ENCODE measurements at places on chromosomes 13 and 19.

GRCh38 chr13:58087566-58087965 is 456.0 kb downstream of the PCDH17 start:
- no peak for DNase-seq

DNA sequence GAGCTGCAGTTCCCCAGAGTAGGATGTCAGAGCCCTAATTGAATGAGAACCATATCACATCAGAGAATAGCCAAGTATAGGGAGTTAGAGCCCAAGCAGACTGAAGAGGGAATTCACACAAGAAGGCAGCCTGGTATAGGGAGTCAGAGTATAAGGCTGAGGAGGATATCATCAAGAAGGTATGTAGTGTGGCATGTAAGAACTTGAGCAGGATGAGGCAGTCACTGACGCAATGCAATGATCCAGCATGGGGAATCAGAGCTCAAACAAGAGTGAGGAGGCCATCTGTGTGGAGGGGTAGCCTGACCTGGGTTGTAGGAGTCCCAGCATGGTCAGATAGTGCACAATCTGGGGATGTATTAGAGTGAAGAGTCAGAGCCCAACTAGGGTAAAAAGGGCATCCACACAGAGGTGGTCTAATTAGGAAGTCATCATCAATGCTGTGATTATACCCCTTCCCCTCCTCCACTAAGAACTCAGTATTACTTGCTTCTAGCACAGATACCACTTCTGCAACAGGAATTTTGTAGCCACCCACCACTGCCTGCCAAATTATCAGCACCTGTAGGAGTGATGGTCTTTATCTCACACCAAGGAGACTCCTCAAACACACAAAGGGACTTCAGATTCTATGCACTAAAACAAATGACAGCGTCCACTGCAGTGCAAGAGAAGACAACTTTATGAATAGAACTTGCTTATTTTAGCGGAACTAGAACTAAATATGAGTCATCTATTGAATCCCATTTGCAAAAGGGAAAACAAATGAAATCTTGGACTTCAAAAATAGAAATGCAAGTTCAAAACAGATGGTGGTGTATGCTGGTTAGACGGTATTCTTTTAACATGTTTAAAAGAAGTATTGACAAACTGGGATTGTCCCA is 107.2 kb downstream of the FNDC3A start:
- no peak for DNase-seq

DNA sequence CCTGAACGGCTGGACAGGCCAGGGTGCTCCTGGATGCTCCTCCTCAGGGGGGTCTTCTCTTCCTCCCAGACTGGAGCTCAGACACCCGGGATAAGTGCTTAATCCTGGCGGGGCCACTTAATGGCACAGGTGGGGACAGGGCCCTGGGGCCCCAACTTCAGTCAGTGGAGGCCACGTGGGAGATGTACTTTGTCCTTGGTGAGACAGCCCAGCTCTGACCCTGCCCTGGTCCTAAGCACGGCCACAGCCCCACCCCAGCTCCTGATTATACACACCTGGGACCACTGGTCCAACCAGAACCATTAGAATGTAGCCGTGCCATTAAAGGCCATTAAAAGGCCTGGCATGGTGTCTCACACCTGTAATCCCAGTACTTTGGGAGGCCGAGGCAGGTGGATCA is 7.8 kb downstream of the PPP1R14A start:
- no peak for DNase-seq

DNA sequence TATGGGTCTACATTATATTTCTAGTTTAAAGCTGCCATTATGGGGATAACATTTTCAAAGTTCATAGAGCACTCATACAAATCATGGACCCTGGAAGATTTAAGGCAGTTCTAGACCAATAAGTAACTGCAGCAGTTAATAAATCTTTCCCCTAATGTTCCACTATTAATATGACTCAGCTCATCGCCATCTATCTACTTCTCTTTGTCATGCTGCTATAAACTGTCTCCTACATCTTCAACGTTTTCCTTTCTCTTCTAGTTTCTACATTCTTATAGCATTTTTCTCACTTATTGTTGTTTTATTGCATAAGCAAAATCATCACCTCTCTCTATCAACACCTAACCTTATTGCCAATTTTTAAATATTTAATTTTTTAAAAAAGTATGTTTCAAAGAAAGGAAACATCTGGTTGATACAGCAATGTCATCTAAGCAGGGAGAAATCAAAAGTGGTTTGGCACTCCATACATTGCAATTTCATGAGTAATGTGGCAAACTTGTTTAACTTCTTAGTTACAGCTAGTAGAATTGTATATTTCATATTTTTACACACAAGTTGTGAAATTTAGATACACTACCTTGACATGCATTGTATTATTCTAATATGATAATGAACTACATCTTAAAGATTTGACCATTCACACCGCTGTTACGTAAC is 1500.4 kb upstream of the MIR17HG start:
- DNase-seq, result no peak

- DNase-seq, result no peak
These were observed 23.5 kb downstream of the FLT1 start for GRCh38 chr13:28471421-28471820.

DNA sequence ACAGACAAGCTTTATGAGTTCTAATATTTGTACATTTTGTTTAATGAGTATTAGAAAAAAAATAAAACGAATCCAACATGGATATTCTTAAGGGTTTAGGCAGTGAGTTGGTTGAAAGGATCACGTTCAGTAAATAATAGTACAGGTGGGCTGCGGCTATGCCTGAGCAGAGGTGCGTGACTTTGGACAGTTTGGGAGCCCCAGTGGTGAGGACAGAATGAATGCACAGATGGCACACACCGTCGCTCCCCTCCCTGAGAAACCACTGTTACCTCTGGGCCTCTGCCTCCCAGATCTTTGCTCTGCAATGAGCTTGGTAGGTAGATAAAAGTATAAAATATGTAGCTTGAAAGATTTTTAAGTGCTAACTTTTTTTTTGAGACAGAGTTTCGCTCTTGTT is 153.3 kb downstream of the SIPA1L3 start:
- no peak for DNase-seq

DNA sequence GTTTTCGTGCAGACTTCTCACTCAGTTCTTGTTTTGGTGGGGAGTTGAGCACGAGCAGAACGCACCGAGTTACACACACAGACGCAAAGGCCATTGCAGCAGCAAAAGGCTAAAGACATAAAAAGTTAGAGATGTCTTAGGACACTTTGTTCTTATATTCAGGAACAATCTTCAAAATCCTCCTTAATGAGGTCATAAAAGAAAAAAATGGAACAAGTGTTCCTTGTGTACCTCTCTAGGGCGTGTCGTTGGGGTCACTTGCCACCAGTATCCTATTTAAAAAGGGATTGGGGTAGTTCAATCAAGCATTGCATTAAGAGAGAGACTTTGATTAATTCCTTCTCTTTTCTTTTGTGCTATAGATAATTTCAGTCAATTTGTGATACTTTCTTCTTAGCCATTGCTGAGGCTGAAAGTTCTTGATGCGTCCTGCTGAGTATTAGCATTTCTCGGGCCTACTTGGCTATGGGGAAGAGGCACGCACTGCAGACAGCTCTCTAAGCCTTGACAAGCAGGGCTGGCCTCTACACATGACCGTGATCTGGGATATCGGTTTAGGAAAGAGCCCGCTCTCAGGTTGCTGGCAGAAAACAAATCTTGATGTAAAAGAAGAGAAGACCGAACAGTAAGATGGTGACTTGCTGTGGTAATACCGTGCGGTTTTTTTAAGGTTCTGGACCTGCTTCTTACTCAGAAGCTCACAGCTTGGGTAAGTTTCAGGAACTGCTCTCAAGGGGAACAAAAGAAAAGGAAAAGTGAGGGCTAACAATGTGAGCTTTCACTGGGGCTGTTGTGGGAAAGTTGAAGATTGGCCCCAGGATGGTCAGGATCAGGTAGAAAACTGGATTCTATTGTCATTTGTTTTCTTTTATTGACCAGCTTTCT is 223.6 kb downstream of the TM9SF2 start:
- DNase-seq, result no peak

DNA sequence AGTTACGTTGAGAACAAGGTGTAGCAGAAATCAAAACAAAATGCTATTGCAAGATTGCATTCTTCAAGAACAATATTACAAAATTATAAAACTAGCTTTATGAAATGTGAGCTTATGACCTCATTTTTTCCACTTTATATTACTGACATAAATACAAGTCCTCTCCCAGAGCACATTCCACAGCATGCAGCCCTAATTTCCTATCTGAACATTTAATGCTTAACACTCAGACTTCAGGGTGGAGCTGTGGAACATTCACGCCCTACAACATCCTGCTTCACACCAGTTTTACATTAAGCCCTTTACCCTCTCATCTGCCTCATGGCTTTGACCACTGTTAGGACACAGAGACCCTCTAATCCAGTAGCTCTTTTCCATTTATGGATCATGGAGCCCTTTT is 65.5 kb downstream of the EPSTI1 start:
- no peak for DNase-seq

DNA sequence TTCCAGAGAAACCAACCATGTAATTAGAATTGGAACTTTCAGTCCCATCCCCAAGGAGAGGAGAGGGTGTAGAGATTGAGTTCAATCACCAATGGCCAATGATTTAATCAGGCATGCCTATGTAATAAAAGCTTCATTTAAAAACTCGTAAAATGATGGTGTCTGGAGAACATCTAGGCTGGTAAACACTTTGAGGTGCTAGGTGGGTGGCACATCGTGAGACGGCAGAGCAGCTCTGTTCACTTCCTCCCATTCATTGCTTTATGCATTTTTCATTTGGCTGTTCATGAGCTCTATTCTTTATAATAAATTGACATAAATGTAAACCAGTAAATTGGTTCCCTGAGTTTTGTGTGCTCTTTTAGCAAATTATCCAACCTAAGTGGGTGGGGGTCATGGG is 90.1 kb downstream of the ELF1 start:
- no peak for DNase-seq

GRCh38 chr13:99585609-99586008 is 84.3 kb downstream of the TM9SF2 start:
- no peak for DNase-seq

- no peak for DNase-seq
These were observed 469.4 kb downstream of the FOXO1 start for GRCh38 chr13:40197049-40197448.

DNA sequence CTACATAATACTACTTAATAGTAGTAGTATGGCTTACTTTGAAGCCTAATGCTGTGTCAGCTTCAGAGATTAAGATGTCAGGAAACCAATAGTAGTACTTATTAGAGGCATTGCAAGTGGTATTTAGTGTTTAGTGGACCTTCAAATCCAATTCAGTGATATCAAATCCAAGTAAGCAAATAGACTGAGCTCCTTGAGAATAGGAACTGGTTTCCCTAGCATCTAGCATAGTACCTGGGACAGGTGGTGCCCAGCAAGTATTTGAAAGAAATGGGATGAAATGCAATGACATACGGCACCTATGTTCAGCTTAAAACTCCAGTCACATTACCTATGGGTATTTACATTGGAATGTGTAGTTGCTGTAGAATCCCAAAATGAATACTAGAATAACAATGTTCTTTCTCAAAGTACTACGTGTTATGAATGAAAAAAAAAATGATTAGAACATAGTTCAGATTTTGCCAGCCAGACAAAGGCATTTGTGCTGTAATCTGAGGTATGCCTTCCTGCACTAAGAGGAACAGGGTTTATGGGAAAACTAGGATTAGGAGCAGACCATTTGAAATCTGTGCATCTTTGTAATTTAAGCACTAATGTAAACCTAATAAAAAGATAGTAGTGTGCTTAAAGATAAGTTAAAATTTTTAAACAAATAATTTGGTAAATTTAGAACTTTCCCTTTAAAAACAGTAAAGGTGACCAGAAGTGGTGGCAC is 17.1 kb downstream of the LSM14A start:
- no peak for DNase-seq

GRCh38 chr19:13865571-13866462 is 11.1 kb upstream of the NANOS3 start:
- no peak for DNase-seq

DNA sequence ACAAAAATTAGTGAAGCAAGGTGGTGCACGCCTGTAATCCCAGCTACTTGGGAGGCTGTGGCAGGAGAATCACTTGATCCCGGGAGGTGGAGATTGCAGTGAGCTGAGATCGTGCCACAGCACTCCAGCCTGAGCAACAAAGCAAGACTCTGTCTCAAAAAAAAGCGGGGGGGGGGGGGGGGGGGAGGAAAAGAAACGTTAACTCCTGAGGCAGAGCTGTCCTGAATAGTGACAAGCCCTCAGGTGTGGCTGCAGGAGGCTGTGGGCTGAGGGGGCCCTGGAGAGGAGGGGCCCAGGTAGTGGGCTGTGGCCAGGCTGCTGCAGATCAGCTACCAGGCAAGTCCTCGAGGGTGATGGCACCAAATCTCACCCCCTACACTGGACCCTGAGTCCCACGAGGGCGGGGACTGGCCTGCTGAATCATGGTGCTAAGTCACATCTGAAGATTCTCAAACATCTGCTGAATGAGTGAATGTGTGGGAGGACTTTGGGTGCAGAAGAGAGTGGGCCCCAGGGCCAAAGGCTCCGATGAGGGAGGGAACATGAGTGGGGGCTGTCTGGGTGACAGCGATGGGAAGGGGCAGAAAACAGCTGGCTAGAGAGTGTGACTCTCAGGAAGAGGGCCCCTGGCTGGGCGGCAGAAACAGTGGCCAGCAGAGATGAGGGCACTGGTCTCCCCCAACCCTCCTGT is 24.6 kb upstream of the ATP1A3 start:
- no peak for DNase-seq

GRCh38 chr19:17686592-17687024 is 1.5 kb downstream of the UNC13A start:
- DNase-seq, result no peak

DNA sequence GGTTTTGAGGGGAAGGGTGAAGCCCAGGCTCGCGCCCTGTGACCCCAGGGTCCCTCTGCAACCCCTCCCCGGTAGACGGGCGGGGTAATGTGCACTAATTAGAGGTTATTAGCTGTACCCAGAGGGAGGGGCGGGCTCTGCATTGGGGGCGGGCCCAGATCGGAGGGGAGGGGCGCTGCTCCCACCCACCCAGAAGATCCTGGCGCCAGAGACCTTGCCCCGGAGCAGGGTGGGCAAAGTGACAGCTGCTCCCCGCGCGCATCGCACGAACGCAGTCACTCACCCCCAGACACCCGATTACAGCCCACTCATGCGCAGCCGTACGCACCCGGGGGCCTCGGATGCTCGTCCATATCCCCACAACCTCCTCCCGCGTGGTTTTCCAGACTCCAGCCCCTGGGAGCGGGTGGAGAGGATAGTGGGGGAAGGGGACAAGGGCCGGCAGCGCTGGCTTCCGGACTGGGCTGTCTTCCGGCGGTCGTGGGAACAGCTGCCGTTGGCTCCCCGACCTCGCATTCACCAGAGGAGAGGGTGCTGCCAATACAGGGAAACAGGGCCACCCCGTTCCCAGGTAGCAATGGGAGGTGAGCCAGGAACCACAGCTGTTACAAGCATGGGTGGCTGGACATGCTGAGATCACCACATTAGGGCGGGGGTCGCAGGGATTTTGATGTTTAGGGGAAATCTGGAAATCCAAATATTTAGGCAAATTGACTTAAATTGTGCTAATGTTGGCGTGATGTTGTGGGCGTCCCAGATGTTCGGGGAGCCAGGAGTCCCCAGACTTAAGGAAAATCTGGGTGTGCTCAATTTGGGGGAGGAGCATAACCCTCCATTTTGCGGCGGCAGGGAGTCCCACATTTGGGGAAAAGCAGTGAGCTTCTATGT is 2.9 kb upstream of the HOOK2 start:
- no peak for DNase-seq

Measured in T-cell (primary cell).